ENCODE measurements at places on chromosomes 3 and 15.

- peaks cover 25% of the 10 kb centered on the region for H3K4me1 ChIP-seq
- DNase-seq, result peak; percentile 66
- no peaks in the 10 kb centered on the region for H3K27me3 ChIP-seq
Measured at GRCh38 chr15:90035095-90035839, 34.1 kb downstream of the ZNF710 start.

- H3K27me3 ChIP-seq, result no peaks in the 10 kb centered on the region
- H3K4me3 ChIP-seq, result no peak overlapping the region
- DNase-seq, result no peak
- no peaks in the 10 kb centered on the region for H3K36me3 ChIP-seq
- H3K4me1 ChIP-seq, result no peaks in the 10 kb centered on the region
- H3K27ac ChIP-seq, result no peak overlapping the region
Measured at GRCh38 chr3:115706311-115706829, 83.1 kb downstream of the GAP43 start.

GRCh38 chr3:172289583-172289982, 158.7 kb downstream of the GHSR start:
- H3K4me1 ChIP-seq, result peaks cover 6% of the 10 kb centered on the region
- H3K4me3 ChIP-seq, result no peak overlapping the region
- H3K27me3 ChIP-seq, result no peaks in the 10 kb centered on the region

DNA sequence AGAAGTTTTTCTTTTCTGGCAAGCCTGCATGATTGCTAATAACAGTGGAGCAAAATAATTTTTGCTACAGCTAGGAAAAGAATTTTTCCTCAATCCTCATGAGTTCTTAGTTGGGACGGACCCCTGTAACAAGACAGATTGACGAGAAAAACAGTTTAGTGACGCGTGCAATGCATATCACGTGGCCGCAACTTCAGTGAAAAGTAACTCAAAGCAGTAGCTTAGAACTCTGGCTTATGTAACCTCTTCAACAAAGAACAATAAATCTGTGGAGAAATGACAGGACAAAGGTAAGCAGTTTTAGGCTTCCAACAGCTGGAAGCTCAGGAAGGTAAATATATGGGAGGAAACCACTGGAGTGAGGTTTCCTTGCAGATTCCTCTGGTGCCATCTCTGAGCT, 19.7 kb downstream of the FAM107A start:
- no peak overlapping the region for H3K27ac ChIP-seq
- no peaks in the 10 kb centered on the region for H3K36me3 ChIP-seq
- no peak for DNase-seq
- no peak overlapping the region for H3K4me3 ChIP-seq
- no peaks in the 10 kb centered on the region for H3K27me3 ChIP-seq
- H3K4me1 ChIP-seq, result peaks cover 9% of the 10 kb centered on the region
